A172 (cell line): ENCODE measurements at places on chromosomes 16 and 17. TPM values are rescaled to one million over a fixed set of nuclear protein-coding genes. Genes with fewer than 3 reads are reported as not detected.

GRCh38 chr17:77742579-77742978, 215.9 kb upstream of the TNRC6C start:
- no peak for DNase-seq

The NPIPA5 gene
- not detected in 2 replicates for total RNA-seq

The CMC2 gene
- 197 and 288 TPM in 2 replicates for total RNA-seq

The IRX3 gene
- total RNA-seq, result 7.7 and 8.6 TPM in 2 replicates

The SLC12A3 gene
- total RNA-seq, result not detected in 2 replicates

DNA sequence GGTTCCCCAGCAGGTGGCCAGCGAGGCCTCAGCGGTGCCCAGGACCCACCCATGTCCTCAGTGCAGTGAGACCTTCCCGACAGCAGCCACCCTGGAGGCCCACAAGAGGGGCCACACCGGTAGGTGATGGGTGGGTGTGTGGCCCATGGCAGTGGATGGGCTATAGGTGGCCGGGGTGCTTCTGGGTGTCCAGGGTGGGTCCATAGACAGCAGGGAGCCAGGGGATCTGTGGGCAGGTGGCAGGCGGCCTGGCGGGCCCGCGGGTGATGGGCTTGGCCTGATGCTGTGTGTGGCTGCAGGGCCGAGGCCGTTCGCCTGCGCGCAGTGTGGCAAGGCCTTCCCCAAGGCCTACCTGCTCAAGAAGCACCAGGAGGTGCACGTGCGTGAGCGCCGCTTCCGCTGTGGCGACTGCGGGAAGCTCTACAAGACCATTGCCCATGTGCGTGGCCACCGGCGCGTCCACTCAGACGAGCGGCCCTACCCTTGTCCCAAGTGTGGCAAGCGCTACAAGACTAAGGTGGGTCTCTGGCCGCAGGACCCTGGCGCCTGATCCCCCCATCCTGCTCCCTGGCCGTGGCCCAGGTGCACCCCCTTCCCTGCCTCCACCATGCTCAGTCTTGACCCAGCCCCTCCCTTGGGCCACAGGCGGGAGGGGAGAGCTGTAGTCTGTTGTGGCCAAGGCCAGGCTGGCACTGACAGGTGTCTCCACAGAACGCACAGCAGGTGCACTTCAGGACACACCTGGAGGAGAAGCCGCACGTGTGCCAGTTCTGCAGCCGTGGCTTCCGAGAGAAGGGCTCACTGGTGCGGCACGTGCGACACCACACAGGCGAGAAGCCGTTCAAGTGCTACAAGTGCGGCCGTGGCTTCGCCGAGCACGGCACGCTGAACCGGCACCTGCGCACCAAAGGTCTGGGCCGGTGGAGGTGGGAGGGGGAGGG, 2.1 kb upstream of the DNASE1L2 start:
- no peak for DNase-seq

The CACNG3 gene
- total RNA-seq, result not detected in 2 replicates

GRCh38 chr16:9499941-9500593, 408.6 kb downstream of the HAPSTR1 start:
- no peak for DNase-seq

DNA sequence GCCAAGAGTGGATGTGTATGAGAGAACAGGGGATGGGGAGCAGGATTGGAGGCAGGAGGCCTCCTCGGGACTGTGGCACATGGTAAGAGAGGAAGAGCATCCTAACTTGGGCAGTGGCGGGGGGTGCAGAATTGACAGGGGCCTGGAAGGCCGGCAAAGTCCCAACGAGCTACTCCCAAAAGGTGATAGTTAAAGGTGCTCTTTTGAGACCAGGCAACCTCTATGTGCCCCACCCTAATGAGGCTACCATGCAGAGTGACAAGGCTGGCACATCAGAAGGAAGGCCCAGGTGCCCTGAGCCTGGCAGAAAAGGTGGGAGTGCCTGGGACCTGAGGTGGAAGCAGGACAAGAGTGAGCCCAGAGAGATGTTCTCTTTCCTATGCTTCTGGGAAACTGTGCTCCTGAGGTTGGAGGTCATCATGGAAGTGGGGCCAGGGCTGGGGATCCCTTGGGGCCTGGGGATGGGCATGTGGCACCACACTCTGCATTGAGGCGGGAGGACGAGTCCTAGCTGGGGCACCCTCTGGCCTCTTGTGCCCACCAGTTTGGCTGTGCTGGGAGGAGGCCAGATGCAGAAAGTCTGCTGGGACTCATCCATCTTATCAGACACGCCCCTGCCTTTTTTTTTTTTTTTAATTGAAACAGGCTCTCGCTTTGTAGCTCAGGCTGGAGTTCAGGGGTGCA, 5.9 kb downstream of the RAB11FIP4 start:
- DNase-seq, result no peak

DNA sequence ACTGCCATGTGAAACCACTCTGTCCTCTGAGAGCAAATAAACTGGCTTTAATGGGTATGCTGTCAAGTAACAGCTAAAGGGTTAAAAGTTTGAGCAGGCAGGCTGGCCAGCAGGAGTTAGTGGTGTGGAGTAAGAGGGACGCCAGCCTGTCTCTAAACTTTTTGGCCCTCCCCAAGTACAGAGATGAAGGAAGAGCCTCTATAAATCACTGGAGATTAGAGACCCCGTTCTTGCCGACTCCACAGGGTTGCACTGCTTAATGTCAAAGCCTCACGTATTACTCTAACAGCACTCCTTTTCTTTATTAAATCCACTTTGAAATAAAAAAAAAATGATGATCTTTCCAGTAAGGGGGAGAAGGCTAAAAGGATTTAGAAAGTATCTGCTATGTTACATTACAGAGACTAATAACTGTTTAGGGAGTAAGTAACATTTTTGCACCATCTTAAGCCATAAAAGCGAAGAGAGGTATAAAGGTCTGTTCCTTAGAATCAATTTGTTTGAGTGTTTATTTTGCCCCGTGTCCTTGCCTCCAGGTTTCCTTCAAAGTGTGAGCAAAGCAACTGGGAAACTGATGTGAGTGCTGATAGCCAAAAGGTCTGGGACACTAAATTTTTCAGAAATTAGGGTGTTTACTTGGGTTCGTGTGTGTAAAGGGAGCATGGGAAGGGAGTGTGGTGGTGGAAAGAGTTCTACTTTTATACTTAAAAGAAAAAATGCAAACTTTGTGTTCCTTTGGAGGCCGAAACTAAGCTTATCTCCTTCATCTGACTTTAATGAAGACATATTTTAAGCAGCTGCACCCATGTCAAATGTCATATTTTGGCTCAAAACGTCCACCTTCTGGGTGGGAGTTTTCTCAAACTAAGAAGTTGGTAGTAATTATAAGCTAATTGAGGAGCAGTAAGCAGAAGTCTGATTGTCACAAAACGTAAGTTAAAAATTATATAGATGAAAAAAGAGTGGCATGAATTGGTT, 109.9 kb upstream of the TBX2 start:
- DNase-seq, result no peak

DNA sequence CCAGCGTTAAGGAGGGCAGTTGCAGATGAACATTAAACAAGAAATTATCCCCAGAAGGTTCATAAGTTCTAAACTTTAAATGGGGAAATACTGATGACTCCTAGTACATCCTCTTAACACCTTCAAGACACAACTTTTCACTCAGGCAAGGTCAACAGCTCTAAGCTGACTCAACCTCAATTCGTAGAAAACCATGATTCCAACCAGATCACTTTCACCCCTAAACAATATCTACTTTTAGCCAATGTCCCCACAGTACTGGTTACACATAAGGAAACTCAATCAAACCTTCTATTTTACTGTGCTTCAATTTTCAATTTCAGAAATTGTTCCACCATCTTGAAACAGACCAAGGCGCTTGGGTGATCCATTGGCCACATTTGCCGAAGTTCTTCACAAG, 2.3 kb downstream of the CDYL2 start:
- no peak for DNase-seq

GRCh38 chr16:48810803-48811453, 200.9 kb upstream of the N4BP1 start:
- DNase-seq, result no peak

DNA sequence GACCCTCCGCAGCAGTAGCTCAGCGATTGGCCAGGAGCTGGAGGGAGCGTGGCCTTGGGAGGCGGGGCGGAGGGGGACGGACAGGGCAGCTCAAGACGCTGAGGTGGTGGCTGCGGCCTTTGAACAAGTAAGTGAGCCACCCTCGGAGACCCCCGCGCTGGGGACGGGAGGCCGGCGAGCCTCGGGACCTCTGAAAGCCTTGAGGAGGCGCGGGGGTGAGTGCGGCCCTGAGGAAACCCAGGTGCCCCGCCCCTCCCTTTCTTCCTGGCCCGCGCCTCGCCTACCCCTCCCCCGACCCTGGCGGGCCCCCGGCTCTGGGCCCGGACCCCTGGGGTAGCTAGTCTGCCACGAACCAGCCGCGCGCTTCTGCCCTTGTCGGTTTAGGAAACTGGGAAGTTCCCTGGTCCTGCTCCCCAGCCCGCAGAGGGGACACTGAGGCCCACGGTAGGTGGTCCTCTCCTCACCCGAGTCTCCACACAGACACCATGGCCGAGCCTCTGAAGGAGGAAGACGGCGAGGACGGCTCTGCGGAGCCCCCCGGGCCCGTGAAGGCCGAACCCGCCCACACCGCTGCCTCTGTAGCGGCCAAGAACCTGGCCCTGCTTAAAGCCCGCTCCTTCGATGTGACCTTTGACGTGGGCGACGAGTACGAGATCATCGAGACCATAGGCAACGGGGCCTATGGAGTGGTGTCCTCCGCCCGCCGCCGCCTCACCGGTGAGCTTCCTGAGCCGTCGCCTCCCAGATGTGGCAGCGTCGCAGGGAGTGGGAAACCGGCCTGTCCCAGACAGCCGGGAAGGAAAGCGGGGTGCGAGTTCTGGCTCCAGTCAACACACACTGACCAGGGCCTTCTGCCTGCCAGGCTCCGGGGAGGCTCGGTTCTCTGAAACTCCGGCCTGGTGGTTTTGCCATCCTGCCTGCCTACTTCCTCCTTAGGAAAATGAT, at the start of gene MAPK7:
Gene MAPK7 (plus strand): TSS at position 83 of the 945 bp plus-strand sequence. CDS start 403 bp downstream, at position 486.
- no peak for DNase-seq

The HAS3 gene
- 0.31 and 0.38 TPM in 2 replicates for total RNA-seq
